Skin of body (tissue), 3 donors: ENCODE measurements at places on chromosomes 6 and 20. TPM values are rescaled to one million over a fixed set of nuclear protein-coding genes. Genes with fewer than 3 reads are reported as not detected.

- DNase-seq: no peak
Observed at GRCh38 chr6:17957086-17957485, 30.3 kb downstream of the KIF13A start.

DNA sequence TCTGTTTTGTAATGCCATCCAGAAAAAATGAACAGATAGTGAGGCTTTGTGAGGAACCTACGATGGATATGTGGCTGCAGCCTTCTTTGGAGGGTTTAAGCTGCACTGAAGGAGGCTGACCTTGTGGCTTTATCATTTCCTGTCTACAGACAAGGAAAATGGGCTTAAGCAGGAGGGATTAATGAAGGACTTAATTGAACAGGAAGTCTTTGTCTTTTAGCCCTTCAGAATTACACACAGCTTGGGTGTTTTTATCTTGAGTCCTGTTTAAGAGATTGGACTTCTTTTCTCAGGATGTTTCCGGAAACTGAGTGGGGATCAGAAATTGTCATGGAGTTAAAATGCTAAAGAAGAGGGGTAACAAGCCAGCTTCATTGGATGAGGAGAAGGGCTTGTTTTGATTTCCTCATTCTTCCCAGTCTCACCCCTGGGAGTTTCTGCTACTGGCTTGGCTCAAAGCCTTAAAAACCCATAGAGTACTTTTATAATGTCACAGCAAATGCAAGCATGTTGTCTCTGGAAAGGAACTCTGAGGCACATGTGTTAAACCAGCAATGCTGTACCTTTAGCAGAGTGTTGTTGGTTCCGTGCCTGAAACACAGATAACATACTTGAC is 193.6 kb downstream of the JARID2 start:
- DNase-seq: no peak

GRCh38 chr6:97668716-97669115 is 385.7 kb upstream of the MMS22L start:
- no peak for DNase-seq

DNA sequence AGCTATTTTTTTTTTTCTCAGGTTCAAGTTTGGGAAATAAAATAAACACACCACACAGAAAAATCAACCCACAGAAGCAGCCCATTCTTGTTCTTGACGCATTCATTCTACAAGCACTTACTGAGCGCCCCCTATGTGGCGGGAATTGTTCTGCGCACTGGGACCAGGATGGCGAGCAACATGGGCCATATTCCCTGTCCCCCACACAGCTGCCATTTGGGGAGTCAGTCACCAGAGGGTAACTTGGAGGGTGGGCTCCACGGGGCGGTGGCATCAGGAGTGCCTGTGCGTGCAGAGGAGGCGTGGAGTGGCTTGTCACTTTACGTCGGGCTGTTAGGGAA is 185.0 kb upstream of the PDE10A start:
- DNase-seq: no peak

- DNase-seq: no peak
Observed at GRCh38 chr6:100468016-100468622, 3.4 kb upstream of the SIM1 start.

DNA sequence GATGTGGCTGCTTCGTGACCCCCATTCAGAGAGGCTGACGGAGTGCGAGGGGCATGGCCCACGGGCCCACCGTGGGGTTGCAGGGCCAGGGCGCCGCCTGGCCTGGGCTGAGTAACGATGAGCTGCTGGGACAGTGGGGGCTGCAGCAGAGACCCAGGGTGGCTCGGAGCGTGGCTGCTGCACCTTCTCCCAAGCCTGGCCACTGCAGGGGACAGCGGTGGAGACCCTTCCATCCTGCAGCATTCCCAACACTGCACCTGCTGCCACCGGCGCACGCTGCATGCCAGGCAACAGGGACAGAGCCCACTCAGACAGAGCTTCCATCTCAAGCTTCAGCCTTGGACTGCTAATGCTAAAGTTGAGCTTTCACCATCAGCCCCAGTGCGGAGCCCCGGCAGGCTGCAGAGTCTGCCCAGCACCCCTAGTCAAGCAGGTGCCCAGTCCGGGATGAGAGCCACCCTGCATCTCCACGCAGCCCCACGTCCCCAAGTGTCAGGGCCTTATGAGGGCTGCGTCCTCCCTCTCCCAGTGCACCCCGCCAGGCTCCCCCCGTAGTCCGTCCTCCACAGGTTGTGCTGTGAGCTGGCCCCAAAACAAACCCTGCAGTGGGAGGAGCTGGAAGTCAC is 89.4 kb upstream of the AFDN start:
- DNase-seq: no peak

- DNase-seq: no peak
Observed at GRCh38 chr6:18269253-18269652, 4.9 kb upstream of the DEK start.

GRCh38 chr6:144179237-144179636 is 28.9 kb downstream of the STX11 start:
- no peak for DNase-seq

DNA sequence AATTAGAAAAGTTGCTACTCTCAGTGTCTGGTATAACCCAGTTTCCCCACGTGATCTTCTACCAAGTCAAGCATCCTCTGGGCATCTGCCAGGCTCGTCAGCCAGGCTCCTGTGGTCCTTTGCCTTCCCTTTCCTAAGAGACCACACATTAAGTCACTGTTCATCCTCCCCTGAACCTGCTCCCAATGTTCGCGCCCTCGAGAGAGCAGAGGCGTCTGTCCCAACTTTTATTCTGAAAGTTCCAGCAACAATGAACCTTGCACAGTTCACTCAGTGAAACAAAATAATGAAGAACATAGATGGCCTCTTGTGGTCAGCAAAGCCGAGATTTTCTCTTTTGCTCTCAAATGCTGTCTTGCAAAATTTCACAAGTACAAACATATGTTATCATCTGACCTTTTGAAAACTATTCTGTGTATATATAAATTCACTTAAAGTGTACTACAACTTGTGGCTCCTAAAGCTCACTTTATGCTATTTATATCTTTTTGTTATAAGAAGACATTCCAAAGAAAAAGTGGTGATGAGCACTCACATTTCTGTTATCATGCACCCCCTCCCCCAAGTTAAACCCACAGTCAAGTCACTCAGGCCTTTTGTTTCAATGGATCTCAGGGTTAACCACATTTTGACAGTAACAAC is 39.2 kb upstream of the NHSL1 start:
- peak; percentile 61 for DNase-seq

- no peak for DNase-seq
Observed at GRCh38 chr6:133995296-133995695, 42.3 kb downstream of the TBPL1 start.

- no peak for DNase-seq
Observed at GRCh38 chr6:136209496-136209895, 40.6 kb downstream of the MTFR2 start.

DNA sequence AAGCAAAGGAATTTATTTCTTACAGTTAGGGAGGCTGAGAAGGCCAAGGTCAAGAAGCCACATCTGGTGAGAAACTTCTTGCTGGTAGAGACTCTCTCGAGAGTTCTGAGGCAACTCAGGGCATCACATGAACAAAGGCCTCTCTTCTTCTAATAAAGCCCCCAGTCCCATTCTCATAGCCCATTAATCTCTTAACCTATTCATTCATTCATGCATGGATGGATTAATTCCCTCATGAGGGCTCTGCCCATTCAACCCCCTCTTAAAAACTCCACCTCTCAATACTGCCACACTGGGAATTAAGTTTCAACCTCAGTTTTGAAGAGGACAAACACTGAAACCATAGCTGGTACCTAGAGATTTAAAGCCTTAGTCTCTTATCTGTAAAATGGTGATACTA is 217.9 kb upstream of the SPTLC3 start:
- DNase-seq: no peak

DNA sequence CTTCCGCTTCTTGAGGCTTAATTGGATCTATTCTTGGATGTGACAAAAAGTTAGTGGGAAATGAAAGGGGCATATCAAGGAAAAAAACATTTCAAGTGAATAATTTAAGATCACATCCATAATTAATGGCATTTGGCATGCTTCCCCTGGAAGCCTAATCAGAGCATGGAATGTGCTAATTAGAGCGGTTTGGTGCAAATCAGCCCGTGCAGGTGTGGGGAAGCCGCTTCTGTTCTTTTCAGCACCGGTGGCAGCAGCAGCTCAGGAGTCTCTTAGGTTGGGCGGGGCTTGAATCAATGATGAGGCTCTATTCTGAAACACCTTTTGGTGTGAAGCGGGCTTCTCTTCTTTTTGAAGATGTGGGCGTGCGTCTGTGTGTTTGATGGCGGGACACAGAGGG is 301.2 kb downstream of the LRFN2 start:
- DNase-seq: no peak

DNA sequence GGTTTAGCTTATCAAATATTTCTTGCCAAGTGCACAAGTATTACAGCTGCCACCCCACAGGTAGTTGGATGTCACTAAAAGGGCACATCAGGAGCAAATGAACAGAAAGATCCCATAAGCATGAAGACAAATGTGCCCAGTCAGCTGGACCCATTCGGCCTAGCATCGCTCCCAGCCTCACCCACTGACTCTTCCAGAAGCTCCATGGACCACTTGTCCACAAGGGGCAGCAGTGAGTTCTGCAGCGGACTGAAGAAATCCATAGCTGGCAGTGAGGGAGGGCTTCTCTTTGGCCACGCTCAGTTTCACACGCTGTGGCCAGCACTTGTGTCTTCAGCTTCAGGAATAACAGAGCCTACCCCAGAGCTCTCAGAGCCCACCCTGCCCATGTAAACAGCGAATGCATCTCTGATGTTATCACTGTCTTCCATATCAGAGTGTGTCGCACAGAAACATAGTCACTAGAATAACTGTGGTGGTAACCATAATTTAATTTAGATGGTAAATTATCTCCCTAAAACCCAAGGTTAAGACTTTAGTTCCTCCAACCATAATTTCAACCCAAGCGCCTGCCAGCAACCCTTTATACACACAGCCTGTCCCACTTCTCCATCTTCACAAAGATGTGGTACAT is 15.8 kb downstream of the CGA start:
- DNase-seq: peak; percentile 7

DNA sequence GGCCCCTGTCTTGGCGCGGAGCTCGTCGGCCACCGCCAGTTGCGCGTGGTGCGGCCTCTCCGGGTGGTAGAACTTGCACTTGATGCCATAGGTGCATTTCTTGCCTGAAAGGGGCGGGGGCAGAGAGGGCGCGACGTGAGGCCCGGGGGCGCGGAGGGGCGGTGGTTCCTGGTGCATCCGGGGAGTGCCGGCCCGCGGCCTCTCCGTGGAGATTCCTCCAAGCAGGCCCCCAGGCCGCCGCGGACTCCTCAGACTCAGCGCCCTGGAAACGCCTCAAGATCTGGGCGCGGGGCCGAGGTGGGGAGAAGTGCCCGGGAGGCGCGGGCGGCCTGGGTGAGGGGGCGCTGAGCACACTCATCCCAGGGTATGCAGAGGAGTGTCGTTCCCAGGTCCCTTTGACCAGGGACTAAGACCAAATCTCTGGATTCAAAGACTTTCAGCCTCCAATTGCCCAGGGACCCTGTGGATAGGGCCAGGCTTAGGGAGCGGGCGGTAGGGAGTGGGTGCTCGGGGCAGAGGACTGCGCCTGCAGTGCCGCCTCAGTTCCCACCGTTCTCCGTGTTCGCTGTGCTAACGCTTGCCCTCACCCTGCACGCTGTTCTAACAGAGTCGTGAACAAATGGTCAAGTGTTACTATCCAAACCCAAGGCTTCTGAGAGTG is 33.3 kb downstream of the ZC3H12D start:
- DNase-seq: no peak

- DNase-seq: no peak
Observed at GRCh38 chr6:53587291-53587690, 42.4 kb upstream of the GCLC start.

DNA sequence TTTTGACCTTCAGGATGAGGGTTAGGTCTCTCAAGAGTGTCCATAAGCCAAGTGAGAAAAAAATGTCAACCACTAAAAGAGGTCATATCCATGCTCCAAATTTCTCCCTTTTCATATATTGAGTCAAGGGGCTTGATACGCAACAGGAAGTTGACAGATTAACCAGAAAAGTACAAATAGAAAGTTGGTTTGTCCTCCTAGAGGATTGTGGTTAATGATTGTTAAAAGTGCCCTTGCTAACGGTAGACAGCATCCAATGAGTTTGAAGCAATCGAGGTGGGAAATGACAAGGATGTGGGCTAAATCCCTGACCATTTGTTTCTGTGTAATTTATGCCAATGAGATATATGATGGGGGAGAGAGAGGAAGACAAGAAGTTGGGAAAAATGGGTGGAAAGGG is 18.1 kb upstream of the HBS1L start:
- DNase-seq: no peak

DNA sequence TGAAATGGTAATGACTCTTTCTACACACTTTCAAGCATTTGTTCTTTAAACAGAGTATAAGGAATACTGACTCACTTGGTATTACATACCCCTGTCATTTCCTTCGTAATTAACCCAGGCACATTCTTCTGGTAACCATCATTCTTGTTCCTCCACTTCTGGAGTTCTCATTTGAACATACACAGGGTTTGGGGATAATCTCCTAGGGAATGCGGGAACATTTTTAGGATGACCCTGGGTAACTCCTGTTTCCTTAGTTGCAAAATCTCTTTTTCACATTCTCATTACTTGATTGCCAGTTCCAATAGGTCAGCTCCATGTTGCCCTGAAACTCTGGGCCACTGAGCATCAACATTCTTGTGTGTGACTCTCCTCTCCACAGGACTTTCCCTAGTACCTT is 51.5 kb upstream of the E2F3 start:
- no peak for DNase-seq

- DNase-seq: no peak
Observed at GRCh38 chr6:101445527-101445926, 52.0 kb downstream of the GRIK2 start.

GRCh38 chr6:25014369-25014768 is 78.6 kb upstream of the RIPOR2 start:
- no peak for DNase-seq

DNA sequence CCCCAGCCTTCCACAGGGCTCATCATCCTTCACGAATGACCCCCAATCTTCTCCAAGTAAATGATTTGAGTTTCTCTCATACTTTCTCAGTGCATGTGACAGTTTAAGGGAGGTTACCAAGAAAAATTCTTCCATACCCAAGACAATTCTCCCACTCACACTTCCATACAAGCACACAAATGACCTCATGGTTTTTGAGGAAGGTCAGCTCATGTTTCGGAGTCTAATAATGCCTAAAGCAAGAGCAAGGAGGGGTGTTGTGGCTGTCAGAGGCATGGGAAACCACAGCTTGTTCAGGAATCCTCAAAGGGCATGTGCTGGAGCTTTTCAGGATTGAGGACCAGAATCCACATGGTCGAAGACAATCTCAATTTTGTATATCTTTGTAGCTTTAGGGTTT is 279.0 kb downstream of the MAFB start:
- DNase-seq: no peak

GRCh38 chr6:57013521-57013926 is 33.0 kb upstream of the KIAA1586 start:
- DNase-seq: no peak

PHF10 gene
- 46.4 TPM for total RNA-seq

CDSN gene
- 37.1 TPM for total RNA-seq

BPIFA1 gene
- total RNA-seq: not detected

MYLK2 gene
- 6.1 TPM for total RNA-seq

GNRH2 gene
- not detected for total RNA-seq

TNXB gene
- total RNA-seq: 64.4 TPM

ADGB gene
- total RNA-seq: 0.10 TPM
